Ascending aorta (tissue), 2 donors: ENCODE measurements at places on chromosomes 6 and 20. TPM values are rescaled to one million over a fixed set of nuclear protein-coding genes. Genes with fewer than 3 reads are reported as not detected.

AGPAT4 gene
- 6.8 TPM for total RNA-seq

FOXP4 gene
- 19.5 TPM for total RNA-seq

TSBP1 gene
- total RNA-seq = not detected

SPATA2 gene
- total RNA-seq = 7.6 TPM

TMEM200A gene
- 3.6 TPM for total RNA-seq

JAG1 gene
- total RNA-seq = 101 TPM
